ENCODE measurements at places on chromosomes 5 and 9.
A peak's percentile ranks its signal among the peaks of the same experiment; 100 is the strongest.

GRCh38 chr5:38009749-38010358, 170.0 kb upstream of the GDNF start:
- DNase-seq, result no peak

- DNase-seq, result no peak
Observed at GRCh38 chr9:87661241-87661640, 64.7 kb upstream of the CTSL start.

- DNase-seq, result no peak
Observed at GRCh38 chr9:77892171-77892570, 139.4 kb downstream of the GNAQ start.

GRCh38 chr5:66213533-66213932, 69.4 kb downstream of the SREK1 start:
- DNase-seq, result no peak

DNA sequence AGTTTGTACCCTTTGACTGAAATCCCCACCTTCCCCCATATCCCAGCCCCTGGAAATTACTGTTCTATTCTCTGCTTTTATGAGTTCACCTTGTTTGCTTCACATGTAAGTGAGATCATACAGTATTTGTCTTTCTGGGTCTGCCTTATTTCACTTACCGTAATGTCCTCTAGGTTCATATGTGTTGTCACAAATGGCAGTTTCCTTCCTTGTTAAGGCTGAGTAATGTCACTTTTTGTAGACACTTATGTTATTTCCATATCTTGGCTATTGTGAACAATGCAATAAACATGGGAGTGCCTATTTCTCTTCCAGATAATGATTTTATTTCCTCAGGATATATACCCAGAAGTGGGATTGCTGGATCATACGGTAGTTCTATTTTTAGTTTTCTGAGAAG, 272.3 kb downstream of the MRPS30 start:
- no peak for DNase-seq

DNA sequence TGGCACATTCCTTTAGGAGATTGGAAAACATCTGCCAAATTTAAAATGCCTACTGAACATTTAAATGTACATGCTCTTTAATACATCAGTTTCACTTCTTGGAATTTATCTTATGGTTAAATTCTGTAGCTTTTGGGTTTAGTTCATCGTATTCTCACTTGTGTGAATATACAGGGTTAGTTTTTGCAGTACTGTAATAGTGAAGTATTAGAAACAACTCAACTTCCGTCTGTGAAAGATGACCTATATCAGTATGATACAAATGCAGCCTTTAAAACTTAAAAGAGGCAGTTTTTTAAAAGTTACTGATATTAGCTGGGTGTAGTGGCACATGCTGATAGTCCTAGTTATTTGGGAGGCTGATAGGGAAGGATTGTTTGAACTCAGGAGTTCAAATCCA, 57.2 kb downstream of the CDC42SE2 start:
- no peak for DNase-seq

- DNase-seq, result no peak
Observed at GRCh38 chr9:114100536-114100935, 1.4 kb upstream of the KIF12 start.

DNA sequence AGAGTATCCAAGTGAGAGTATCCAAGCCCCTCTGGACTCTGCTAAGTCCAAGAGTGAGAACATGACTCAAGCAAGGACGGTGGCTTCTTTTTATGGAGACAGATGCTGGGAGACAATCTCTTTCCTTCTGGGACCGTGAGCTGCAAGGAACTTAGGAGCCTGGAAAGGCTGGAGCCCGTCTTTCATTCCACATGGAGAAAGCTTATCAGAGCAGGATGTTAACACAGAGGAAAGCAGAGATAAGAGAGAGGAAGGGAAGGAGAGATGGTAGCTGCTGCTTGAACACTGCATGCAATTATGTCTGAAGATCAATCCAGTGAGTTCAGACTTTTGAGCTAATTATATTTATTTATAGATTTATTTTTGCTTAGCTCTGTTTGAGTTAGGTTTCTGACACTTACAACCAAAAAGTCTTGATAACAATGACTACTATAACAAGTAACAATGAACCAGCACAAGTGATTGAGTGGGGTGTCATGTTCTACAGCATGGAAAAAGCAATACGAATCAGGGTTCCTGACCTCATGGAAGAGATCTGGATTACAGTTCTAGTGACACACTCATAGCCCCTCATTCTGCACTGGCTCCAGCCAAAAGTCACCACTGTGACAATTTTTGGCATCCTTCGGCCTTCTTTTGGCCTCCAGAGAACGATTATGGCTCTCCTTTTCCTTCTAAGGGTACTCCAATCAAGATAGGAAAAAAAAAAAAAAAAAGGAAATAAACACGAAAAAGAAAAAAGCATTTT, 71.5 kb downstream of the PRLR start:
- no peak for DNase-seq

DNA sequence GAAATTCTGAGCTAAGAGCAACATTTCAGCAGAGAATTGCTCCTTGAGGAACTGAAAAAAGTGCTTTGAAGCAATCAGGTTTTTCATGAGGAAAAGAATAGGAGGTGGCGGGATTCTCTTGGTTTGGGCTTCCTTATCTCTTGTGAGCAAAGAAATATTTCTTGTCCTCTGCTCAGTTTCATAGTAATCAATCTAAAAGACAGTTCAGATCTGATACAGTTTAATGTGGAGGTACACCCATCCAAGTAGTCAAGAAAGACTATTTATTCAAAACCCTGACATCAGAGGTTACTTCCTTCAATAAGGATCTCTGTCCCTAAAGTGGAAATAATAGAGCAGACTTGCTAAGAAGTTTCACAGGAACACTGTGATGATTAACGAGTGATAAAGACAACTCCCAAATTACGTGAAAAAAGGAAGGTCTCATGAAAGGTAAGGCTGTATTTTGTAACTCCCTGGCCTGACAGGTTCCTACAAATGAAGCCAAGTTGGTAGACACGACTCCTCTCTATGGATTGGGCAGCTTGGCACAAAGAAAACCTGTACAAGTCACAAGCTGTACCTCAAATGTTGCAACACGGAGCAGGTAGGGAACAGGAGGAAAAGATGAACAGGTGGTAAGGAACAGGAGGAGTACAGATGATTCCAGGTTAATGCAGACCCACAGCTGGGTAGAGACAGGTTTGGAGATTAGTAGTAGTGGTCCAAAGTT, 94.1 kb downstream of the SUSD1 start:
- DNase-seq, result no peak

- no peak for DNase-seq
Observed at GRCh38 chr5:89280103-89281037, 397.4 kb upstream of the MEF2C start.

DNA sequence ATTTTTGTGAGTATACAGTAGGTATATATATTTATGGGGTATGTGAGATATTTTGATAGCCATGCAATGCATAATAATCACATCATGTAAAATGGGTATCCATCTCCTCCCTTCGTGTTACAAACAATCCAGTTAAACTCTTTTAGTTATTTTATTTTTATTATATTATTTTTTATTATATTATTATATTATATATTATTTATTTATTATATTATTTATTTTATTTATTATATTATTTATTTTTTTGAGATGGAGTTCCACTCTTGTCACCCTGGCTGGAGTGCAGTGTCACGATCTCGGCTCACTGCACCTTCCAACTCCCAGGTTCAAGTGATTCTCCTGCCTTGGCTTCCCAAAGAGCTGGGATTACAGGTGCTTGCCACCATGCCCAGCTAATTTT, 138.6 kb downstream of the WDR70 start:
- DNase-seq, result no peak

- peak; percentile 26 for DNase-seq
Observed at GRCh38 chr9:127140842-127141675, 18.6 kb upstream of the ANGPTL2 start.

GRCh38 chr5:52015760-52016159, 632.5 kb downstream of the ISL1 start:
- no peak for DNase-seq

DNA sequence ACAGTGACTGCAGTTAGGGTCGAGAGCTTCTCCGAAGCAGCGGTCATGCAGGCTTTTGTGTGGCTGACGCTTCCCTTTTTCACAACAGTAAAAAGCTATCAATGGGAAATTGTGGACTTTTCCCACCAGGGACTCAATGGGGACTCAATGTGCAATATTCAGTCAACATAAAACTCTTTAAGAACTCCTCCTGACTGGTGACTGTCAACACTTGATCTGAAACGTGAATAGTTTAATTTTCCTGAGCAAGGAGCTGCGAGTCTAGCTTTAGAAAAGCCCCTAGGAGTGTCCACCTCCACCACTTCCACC, 28.7 kb downstream of the EXOC3 start:
- DNase-seq, result no peak

- no peak for DNase-seq
Observed at GRCh38 chr5:156534085-156534484, 207.1 kb downstream of the SGCD start.

DNA sequence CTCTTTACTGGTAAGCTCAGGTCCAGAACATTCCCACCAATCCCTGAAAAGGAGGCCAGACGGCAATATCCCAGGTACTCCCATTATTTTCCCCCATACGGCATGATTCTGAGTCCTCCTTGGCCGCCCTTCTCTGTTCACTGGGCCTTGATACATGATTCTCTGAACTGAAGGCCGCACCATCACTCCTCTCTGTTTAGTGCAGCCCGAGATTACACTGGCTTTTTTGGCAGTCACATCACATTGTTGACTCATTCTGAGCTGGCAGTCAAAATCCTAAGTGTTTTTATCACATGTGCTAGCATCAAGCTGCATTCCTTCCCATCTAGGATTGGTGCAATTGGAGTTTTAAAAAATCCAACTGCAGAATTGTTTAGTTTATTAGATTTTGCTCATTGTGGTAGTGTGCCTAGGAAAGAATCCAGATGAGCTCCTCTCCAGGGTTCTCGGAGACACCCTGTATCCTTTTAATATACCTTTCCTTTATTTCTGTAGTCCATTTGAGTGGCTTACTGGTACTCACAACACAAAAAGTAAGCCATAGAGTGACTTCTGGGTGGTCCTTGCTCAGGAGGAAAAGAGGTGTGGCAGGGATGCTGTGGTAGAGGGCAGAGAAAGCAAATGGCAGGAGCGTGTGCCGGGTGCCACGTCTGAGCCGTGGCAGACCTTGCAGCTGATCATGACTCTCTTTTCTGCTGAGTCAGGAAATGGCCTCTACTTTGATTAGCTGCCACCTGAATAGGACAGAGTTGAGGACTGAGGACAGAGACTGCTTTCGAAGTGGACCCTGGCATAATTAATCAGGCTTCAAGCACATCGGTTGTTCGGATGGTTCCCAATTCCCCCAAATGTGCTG, 121.1 kb upstream of the IL12B start:
- DNase-seq, result peak; percentile 24

- DNase-seq, result no peak
Observed at GRCh38 chr5:158429564-158429963, 570.6 kb upstream of the CLINT1 start.

DNA sequence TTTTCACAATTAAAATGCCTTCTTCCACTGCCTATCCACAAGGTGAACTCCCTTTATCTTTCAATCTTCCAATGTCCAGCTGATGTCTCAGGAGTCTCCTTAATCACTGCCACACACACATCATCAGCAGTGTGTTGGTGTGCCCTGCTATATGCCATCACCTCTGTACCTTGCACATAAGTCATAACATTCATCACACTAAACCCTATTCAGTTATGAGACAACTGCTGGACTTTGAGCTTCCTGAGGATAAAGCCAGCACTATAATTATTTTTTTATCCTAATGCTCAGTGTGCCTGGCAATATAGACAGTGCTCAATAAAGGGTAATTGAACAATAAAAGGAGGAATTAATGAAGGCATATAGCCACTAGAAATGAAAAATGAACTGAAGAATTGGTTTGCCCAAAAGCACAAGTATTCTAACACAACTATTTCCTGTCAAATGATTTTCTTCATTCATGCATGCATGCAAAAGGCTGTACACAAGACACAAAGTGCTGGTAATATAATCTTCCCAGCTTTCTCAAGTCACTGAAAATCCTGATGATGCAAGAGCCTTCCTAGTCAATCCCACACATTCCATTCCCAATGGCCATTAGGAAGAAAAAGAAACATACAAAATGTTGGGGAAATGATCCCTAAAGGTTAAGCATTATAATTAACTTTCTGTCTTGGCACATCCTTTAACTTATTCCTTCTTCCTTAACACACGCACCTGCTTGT, 32.4 kb downstream of the LPAR1 start:
- DNase-seq, result no peak

- no peak for DNase-seq
Observed at GRCh38 chr9:69577123-69577522, 95.0 kb downstream of the APBA1 start.

- DNase-seq, result peak; percentile 26
Observed at GRCh38 chr5:95392593-95393182, 1.5 kb downstream of the FAM81B start.

GRCh38 chr5:83608122-83608521, 112.5 kb downstream of the HAPLN1 start:
- peak; percentile 46 for DNase-seq

- DNase-seq, result no peak
Observed at GRCh38 chr9:3628239-3628638, 102.4 kb upstream of the RFX3 start.

GRCh38 chr9:2771087-2771486, 53.8 kb downstream of the KCNV2 start:
- DNase-seq, result no peak

DNA sequence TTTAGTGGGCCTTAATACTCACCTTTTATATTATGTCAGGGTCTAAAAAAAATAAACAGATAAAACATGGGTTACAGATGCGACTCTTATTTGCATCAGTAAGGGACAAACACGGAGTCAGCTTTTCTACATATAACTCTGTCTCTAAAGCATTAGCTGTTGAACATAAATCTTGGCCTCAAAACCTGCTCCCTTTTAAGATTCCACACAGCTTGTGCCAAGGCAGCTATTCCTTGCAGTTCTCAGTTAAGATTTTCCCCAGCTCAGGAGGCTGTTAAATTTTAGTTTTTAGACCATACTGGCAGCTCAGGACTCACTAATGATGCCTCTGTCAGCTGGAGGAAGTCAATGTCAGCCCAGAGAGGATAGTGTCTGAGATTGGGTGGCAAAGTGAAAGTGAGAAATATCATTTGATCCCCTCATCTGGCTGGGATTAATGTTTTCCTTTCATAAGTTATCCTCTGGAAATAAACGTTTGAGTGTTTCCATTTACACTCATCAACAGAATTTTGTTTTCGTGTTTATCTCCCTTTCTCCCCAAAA, 287.5 kb downstream of the ELAVL2 start:
- no peak for DNase-seq

DNA sequence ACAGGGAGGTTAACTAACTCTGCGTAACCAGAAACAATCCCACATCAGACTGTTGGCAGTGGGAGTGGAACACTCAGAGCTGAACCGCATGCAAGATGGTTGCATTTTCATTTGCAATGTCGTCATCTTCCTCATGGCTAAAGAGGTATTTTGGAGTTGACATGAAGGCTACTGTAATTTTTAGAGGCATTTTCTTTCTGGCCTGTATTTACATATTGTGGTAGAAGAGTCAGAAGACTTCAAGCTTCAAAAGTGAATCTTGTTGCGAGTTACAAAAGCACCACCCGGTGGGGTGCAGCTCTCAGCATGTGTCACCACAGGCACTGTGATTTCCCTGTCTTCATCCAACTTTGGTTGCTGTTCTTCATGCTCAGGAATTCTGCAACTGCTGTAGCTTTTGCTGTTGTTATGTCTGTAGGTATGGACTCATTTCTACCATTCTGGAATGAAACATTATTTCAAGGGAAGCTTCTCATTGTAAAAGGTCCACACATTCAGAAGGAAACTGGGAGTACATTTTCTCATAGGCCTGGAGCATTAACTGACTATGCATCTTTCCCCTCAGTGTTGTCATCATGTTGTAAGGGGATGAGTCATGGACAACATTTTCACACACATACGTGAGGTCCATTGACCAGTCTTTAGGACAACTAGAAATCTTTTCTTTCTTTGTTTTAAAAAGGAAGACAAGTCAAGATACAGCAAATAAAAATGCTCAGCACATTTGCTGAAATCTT, 35.4 kb upstream of the GDNF start:
- DNase-seq, result no peak

Measured in right hindlimb (tissue), 1 donor.